ENCODE measurements at places on chromosomes 6 and 20.
A peak's percentile ranks its signal among the peaks of the same experiment; 100 is the strongest.

DNA sequence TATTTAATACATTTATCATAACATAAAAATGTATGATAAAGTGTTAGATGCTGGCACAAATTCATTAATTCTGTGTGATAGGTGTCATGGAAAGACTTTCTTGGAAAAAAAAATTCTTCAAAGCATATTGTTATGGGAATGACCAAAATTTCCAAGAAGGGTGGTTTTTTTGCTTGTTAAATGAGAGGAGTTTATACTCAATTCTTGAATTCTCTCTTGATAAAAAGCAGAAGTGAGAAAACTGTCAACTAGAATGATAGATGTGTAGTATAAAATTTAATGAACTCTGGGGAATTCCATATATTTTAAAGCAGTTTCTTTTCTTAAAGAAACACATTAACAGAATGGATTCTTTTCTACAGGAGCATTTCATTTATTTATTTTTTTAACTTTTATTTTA is 62.0 kb upstream of the SNAP91 start:
- no peak for DNase-seq

DNA sequence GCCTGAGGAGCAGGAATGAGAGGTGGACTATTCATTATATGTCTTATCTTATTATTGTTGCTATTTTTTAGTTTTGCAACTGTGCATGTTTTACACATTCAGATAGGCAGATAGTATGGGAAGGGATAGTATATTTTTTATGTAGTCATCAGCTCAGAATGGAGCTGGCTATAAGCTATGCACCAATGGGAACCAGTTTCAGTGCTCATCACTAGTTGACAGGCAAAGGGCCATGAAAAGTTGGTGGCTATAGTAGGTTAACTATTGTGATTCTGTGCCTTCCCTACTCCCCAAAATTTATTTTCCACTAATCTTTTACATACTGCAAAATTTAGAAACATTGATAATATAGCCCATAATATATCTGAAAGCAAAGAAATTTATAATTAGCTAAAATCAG is 5.3 kb upstream of the UBD start:
- no peak for DNase-seq

GRCh38 chr20:723756-724155 is 44.5 kb downstream of the SLC52A3 start:
- DNase-seq: no peak

GRCh38 chr6:107744927-107745326 is 79.2 kb downstream of the SCML4 start:
- DNase-seq: no peak

GRCh38 chr6:142756215-142756630 is 188.8 kb downstream of the HIVEP2 start:
- peak; percentile 18 for DNase-seq

Measured in activated CD4-positive, alpha-beta T cell treated with anti-CD3 and anti-CD28 coated beads, Interleukin-10, Interleukin-2, amounts not matched to agents 100 ng/mL and 50 ng/mL, durations not matched to agents 16 hours and 8 hours (primary cell).